NCI-H1694 treated with DMSO at 0.1 percent for 48 hours (cell line): ENCODE measurements at places on chromosomes 4 and X.

DNA sequence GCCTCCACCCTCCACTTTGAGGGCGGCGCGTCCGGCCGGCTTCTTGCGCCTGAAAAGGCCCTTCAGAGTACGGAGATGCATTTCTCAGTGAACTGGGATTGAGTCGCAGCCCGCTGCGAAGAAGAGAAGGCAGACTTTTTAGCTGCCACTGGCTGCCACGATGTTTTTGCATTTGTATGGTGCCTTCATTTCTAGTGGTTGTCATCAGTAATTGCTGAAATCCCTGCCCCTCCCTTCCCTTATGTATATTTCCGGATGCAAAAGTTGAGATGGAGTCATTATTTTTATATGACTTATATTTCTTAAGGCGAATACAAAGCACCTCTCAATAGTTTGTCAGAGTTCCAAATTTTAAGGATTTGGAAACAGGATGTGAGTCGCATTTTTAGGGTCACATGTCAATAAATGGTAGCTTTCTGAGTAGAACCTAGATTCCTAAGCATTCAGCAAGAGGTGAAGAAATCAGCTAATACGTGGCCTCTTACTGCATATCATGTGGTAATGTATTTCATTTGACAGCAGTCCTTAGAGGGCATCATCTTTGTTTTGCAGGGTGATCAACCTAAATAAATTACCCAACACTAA, 658 bp downstream of the ATP6AP2 start:
- DNase-seq, result no peak

GRCh38 chr4:88792268-88792781, 94.7 kb upstream of the NAP1L5 start:
- no peak for DNase-seq

GRCh38 chr4:101987623-101988243, 197.2 kb downstream of the BANK1 start:
- no peak for DNase-seq

DNA sequence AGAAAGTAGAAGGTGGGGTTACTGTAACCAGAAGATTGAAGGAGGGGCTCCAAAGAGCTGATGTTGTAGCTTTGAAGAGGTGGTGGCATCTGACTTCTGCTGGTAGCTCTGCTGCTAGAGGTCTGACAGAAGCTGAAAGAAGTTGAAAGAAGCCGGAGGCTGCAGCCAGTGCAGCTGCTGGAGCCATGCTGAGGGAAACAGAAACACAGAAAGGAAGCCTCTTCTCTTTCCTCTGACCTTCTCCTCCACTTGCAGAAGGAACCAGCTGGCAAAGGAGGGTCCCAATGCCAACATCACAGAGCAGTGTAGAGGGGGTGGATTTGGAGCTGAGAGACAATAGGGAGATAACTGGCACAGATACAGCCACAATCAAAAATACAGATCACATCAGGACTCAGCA, 89.3 kb upstream of the HHIP start:
- DNase-seq, result no peak

GRCh38 chr4:40916218-40916555, 166.4 kb downstream of the NSUN7 start:
- DNase-seq, result no peak

DNA sequence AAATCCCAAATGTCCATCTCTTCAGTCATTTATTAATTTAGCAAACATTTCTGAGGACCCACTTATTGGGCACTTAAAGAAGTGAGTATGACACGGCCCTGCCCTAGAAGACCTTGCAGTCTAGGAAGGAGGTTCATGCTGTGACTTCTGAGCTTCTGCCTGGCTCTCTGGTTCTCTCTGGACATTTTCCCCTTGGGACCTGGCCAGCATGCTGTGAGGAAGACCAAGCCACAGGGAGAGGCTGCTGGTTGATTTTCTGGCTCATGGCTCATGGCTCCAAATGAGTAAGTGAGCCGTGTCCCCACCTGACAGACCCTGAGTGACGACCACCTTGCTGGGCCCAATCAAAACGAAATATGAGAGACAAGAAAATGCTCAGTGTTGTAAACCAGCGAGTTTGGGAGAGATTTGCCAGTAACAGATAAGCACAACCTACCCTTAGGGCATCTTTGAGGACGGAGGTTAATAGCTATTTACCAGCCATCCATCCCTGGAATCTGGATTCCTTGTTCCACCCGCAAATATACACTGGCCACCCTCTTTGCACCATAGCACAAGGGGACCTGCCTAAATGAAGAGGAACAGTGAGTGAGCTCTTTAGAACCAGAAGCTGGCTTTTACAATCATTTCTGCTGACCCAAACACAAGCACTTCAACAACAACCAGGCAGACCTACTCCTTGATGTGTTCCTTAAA, 876 bp downstream of the MPP1 start:
- no peak for DNase-seq

GRCh38 chrX:66328950-66329596, 165.0 kb downstream of the HEPH start:
- DNase-seq, result no peak

DNA sequence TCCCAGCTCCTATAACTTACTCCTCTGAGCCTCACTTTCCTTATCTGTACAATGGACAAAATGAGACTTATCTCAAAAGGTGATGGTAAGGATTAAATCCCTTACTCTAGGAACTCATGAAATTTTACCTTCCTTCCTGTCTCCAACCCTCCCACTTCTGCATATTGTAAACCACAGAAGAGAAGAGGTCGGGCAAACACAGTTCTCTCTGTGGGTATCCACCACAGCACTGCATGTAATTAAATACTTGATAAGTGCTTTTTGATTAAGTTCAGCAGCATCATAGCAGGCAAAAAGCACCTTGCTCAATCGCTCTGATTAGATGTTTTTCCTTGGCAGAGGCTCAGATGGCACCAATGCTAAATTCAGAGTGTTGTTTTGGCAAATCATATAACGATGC, 17.3 kb upstream of the TMEM192 start:
- DNase-seq, result no peak
